ENCODE measurements at places on chromosomes 13 and 19.
A peak's percentile ranks its signal among the peaks of the same experiment; 100 is the strongest.

DNA sequence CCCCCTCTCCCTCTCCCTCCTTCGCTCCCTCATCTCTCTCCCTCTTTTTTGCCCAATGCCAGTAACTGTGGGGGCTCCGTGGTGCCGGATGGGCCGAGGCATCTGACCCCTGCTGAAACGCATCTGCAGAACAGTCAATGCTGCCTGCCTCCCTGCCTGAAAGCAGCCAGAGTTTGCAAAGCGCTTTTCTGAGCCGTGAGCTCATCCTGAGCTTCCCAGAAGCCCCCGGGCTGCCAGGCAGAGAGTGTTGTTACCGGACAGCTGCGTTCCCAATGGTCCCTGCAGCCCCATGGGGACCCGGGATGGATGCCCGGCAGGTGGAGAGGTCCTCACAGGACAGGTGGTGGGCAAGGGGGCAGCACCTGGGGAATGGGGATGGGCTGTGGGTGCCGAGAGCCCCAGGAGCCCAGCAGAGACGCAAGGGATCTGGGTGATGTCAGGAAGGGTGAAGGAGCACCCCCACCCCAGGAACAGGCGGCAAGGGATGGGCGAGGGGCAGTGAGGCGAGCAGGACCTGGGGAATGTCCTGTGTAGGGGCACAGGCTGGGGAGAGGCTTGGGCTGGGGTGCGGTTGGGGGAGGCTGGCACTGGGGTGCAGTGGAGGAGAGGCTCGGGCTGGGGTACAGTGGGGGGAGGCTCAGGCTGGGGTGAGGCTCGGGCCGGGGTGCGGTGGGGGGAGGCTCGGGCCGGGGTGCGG is 33.0 kb downstream of the GPX4 start:
- no peak for DNase-seq

- no peak for DNase-seq
Measured at GRCh38 chr19:3194106-3195087, 8.7 kb downstream of the NCLN start.

DNA sequence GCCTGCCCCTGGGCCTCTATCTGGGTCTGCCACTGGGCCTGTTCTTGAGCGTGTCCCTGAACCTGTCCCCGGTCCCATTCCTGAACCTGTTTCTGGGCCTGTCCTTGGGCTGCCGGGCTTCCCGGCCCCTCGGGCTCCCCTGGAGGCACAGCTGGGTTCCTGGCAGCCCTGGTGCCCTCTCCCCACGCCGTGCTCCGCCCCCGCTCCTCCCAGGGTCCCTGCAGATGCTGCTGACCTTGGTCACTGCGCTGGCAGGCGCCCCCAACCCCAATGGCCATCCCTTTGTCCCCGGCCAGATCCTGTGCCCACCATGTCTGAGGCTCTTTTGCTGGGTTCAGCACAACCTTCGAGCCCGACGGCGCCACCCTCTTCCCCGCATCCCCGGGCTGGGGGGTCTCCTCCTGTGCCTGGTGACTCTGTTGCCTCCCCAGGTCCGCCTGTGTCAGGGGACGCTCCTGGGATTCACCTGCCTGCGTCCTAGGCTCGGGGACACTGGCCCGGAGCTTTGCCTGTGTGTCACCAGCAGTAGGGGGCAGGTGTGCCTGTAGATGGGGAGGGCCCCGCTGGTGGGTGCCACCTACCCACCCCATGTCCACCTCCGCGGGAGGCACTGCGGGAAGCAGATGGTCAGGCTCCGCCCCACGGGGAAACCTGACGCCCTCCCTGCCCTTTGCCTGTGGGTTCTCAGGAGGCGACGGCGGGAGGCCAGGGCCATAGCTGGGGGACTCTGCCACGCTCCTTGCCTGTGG is 41.0 kb upstream of the GRTP1 start:
- DNase-seq = no peak

DNA sequence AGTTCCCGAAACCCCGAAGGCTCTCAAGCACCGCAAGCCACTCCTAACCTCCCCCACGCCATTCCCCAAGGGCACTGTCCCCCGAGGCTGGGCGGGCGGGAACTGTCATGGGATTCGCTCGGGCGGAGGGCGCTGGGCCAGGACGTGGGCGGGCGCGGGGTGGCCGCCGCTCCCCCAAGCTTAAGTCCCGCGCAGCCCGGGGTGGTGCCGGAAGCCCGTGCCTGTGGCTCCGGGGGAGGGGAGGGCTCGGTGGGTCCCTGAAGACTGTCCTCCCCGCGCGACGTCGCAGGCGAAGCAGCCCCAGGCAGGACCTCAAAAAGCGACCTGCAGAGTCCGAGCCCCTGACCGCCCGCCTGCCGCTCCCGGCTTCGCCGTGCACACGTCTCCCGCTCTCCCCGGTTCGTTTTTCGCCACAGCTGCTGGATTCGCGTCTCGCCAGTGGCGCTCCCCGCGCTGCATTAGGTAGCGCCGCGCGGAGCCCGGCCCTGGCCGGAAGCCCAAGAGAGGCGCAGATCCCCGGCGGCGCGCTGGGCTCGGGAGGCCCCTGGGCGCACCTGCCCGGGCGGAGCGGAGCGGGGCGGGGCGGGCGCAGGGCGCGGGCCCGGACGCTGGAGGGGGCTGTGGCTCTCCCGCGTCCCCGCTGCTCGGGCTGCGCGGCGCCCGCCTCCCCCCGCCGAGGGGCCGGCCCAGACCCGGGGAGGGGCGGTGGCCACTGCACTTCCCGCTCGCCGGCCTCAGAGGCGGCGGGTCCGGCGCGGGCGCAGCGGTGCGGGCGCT is at the start of gene FARP1:
TSS of gene FARP1 (plus strand) at position 715 of the 777 bp plus-strand sequence. CDS start 70,149 bp downstream, outside the sequence.
- DNase-seq = peak; percentile 82

All from endothelial cell (in vitro differentiated cells).